CD8-positive, alpha-beta memory T cell (primary cell): ENCODE measurements at places on chromosomes 11 and 22.

DNA sequence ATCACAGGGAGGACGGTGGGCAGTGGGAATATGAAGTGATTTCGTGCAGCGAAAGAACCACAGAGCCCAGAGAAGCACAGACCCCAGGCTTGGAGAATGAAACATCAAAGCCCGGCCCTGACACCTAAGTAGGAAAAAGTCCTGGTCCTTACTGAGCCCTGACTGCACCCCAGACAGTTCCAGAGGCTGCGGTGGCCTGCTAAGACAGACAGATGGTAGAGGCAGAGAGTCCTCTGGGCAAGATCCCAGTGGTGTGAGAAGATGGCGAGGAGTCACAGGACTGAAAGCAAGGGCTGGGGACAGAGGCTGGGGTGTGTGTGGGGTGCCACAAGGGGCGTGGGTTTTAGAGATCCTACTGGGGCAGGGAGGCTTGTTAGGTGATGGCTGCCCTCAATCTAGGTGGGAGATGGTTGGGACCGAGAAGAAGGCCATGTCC is 3.7 kb downstream of the CBX6 start:
- no peaks in the 10 kb centered on the region for H3K27me3 ChIP-seq
- DNase-seq = no peak
- H3K36me3 ChIP-seq = peaks cover 5% of the 10 kb centered on the region
- peaks cover 33% of the 10 kb centered on the region for H3K4me1 ChIP-seq
- no peak overlapping the region for H3K27ac ChIP-seq

DNA sequence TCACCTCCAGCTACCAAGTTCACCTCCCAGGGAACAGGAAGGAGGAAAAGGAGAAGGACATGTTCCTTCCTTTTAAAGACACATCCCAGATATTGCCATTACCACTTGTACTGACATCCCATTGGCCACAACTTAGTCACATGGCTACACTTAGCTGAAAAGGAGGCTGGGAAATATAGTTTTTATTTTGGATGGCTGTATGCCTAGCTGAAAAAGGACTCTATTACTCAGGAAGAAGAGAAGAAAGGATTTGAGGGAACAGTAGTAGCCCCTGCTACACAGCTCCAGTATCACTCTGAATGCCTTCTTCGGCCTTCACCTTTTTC is 2.1 kb upstream of the APOA5 start:
- no peak overlapping the region for H3K27ac ChIP-seq
- no peak overlapping the region for H3K4me3 ChIP-seq
- no peak for DNase-seq
- H3K36me3 ChIP-seq = no peaks in the 10 kb centered on the region
- peaks cover 9% of the 10 kb centered on the region for H3K4me1 ChIP-seq

DNA sequence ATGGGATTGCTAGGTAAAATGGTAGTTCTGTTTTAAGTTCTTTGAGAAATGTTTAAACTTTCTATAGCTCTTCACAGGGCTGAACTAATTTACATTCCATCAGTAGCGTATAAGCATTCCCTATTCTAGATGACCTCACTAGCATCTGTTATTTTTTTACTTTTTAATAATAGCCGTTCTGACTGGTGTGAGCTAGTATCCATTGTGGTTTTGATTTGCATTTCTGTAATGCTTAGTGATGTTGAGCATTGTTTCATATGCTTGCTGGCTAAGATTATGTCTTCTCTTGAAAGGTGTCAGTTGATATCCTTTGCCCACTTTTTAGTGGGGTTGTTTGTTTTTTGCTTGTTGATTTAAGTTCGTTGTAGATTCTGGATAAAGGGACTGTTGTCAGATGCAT is 35.9 kb downstream of the MMP27 start:
- H3K27ac ChIP-seq = no peak overlapping the region
- no peaks in the 10 kb centered on the region for H3K36me3 ChIP-seq
- H3K27me3 ChIP-seq = no peaks in the 10 kb centered on the region
- DNase-seq = no peak
- H3K4me3 ChIP-seq = no peak overlapping the region

DNA sequence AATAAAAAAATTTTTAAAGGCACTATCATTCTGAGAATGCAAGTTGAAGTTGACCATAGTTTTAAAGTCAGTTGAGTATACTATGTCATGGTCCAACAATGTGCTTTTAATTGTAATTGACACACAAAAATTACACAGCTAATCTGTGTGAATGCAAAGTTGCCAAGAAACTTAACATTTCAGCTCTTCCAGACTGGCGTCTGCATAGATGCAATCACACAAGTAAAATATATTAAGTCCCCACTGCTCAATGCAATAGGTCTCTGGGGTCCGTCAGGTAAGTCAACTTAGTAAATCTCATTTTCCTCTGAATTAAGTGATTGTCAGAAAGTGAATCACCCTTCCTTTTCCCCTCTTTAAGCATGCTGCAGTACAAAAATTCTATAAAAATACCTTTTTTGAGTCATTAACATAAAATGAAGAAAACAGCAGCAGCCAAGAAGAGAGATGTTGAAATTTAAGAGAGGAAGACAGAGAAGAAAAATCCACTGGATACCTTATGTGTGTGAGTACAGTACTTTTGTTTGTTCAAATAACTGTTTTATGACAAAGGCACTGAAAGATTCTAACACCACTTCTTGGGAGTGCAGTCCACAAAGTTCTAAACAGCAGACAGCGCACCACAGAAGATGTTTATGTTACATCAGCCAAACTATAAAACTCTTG is 5.1 kb downstream of the FZD4 start:
- peaks cover 5% of the 10 kb centered on the region for H3K4me1 ChIP-seq
- no peak overlapping the region for H3K27ac ChIP-seq
- H3K36me3 ChIP-seq = no peaks in the 10 kb centered on the region

GRCh38 chr11:13694115-13694514 is 25.6 kb downstream of the FAR1 start:
- H3K36me3 ChIP-seq = peaks cover 8% of the 10 kb centered on the region
- DNase-seq = no peak
- H3K4me3 ChIP-seq = no peak overlapping the region

GRCh38 chr22:31230871-31231621 is 18.9 kb downstream of the LIMK2 start:
- H3K4me1 ChIP-seq = peaks cover 31% of the 10 kb centered on the region
- no peak overlapping the region for H3K4me3 ChIP-seq
- DNase-seq = peak; percentile 21
- H3K27me3 ChIP-seq = no peaks in the 10 kb centered on the region
- H3K36me3 ChIP-seq = peaks cover 4% of the 10 kb centered on the region

DNA sequence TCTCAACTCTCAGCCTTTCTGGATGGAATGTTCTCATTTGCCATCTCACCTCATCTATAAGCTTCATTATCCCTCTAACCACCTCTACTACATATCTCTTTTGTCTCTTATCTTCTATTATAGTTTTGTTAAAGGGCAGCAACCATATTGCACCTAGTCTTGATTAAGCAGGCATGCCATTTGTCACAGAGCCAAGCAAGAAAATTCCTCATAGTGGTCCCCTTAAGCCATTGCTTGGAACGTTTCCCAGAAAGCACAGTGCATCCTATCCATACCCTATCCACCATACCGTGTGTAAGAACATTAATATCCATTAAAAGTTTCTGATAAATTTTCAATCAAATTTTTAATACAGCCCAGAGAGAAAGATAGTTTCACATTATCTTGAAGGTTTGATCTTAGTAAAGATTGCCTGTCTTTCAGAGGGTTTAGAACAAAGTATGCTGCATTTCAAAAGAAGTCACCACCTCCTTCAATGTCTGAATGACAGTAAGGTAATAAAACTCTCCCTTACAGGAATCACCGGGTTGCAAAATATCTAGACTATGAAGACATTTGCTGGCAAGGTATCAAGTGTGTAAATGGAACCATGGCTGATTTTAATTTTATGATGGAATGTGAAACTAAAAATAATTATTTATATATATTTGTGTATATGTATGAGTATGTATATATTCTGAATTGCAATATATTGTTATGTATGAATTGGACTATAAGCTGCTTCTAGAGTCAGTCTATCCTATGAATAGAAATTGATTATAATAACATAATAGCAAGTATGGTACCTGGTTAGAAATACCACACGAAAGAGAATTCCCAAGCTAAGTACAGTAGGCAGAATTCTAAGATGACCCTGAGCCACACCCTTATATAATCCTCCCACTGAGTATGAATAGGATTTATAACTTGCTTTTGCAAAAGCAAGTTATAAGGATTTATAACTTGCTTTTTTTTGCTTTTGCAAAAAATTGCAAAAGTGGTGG is 1296.3 kb downstream of the LRRC4C start:
- H3K27me3 ChIP-seq = no peaks in the 10 kb centered on the region
- H3K36me3 ChIP-seq = no peaks in the 10 kb centered on the region
- H3K27ac ChIP-seq = no peak overlapping the region
- H3K4me1 ChIP-seq = no peaks in the 10 kb centered on the region

DNA sequence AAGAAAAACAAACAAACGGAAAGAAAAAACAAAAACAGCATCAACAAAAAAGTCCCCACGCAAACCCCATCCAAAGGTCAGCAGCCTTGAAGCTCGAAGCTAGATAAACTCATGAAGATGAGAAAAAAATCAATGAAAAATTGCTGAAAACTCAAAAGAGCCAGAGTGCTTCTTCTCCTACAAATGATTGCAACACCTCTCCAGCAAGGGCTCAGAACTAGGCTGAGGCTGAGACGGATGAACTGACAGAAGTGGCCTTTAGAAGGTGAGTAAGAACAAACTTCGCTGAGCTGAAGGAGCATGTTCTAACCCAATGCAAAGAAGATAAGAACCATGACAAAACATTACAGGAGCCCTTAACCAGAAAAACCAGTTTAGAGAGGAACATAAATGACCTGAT is 18.4 kb upstream of the FTH1 start:
- H3K36me3 ChIP-seq = no peaks in the 10 kb centered on the region

GRCh38 chr11:47392546-47393162 is 14.3 kb upstream of the SPI1 start:
- peak overlapping the region; percentile 79 for H3K27ac ChIP-seq
- no peak for DNase-seq
- no peaks in the 10 kb centered on the region for H3K36me3 ChIP-seq
- H3K4me1 ChIP-seq = peaks cover 47% of the 10 kb centered on the region
- H3K27me3 ChIP-seq = no peaks in the 10 kb centered on the region

DNA sequence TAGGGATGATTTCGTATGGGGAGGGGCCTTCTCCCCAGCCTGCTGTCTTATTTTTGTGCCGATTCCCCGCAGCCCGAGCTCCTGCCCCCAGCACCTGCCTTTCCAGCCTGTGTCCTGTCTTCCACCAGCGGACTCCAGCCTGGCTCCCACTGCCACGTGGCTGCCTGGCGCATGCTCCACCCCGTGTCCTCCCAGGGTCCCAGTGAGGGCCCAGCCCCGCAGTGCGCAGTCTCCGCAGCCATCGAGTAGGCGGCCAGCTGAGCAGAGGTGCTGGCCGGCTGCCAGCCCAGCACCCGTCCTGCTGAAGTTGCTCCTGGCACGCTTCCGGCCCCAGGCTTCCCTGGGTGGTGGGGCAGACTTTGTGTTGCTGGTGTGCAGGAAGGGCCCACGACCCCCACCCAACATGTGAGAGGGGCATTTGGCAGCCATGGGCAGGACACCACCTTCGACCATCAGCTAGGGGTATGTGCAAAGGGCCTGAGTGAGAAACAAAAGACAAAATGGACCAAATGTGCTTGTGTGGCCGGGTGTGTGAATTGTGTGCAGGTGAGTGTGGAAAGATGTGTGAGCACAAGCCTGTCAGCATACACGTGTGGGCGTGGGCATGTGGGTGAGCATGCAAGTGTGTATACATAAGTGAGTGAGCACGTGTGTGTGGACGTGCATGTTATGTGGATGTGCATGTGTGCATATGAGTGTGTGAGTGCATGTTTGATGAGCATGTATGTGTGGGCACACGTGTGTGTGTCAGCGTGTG is 55.9 kb downstream of the RTN4R start:
- peak overlapping the region; percentile 38 for H3K27ac ChIP-seq
- peaks cover 11% of the 10 kb centered on the region for H3K4me1 ChIP-seq
- H3K27me3 ChIP-seq = peaks cover 4% of the 10 kb centered on the region
- H3K36me3 ChIP-seq = no peaks in the 10 kb centered on the region
- DNase-seq = no peak

GRCh38 chr11:126417091-126417862 is 61.8 kb downstream of the ST3GAL4 start:
- no peak for DNase-seq
- no peak overlapping the region for H3K27ac ChIP-seq
- H3K36me3 ChIP-seq = no peaks in the 10 kb centered on the region
- H3K4me3 ChIP-seq = peak overlapping the region; percentile 28
- H3K27me3 ChIP-seq = no peaks in the 10 kb centered on the region
- H3K4me1 ChIP-seq = peaks cover 7% of the 10 kb centered on the region

DNA sequence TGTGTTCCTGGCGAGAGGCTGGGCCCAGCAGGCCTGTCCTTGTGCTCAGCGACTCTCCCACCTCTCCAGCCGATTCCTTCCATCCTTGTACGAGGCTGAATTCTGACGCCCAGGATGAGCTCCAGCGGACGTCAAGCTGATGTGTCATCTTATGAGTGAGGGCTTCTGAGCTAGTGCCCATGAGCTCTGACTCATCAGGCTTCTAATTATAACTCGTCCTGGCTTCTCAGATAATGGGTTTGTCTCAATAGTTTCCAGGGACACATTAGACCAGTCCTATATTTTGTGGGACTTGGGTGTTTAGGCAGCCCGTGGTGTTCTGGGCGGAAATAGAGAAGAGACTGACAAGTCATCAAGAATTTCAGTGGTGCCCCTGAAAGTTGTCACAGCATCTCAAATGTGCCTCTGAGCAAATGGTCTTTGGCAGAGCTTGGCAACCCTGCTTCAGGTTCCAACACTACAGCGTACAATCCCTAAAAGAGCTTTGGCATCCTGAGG is 108.2 kb upstream of the CD44 start:
- no peaks in the 10 kb centered on the region for H3K36me3 ChIP-seq
- no peak overlapping the region for H3K4me3 ChIP-seq
- H3K27ac ChIP-seq = peak overlapping the region; percentile 10
- no peaks in the 10 kb centered on the region for H3K27me3 ChIP-seq

- no peaks in the 10 kb centered on the region for H3K36me3 ChIP-seq
- H3K4me1 ChIP-seq = no peaks in the 10 kb centered on the region
- no peak overlapping the region for H3K4me3 ChIP-seq
- DNase-seq = no peak
Measured at GRCh38 chr22:33049119-33049729, 9.0 kb downstream of the SYN3 start.

- no peaks in the 10 kb centered on the region for H3K27me3 ChIP-seq
- no peak overlapping the region for H3K4me3 ChIP-seq
- no peak overlapping the region for H3K27ac ChIP-seq
- H3K4me1 ChIP-seq = no peaks in the 10 kb centered on the region
- H3K36me3 ChIP-seq = no peaks in the 10 kb centered on the region
Measured at GRCh38 chr22:43832393-43833265, 20.5 kb upstream of the EFCAB6 start.

GRCh38 chr22:46596819-46597218 is 23.4 kb upstream of the GRAMD4 start:
- H3K27me3 ChIP-seq = no peaks in the 10 kb centered on the region
- peaks cover 17% of the 10 kb centered on the region for H3K4me1 ChIP-seq
- H3K36me3 ChIP-seq = no peaks in the 10 kb centered on the region
- H3K27ac ChIP-seq = no peak overlapping the region
- H3K4me3 ChIP-seq = no peak overlapping the region
- no peak for DNase-seq

DNA sequence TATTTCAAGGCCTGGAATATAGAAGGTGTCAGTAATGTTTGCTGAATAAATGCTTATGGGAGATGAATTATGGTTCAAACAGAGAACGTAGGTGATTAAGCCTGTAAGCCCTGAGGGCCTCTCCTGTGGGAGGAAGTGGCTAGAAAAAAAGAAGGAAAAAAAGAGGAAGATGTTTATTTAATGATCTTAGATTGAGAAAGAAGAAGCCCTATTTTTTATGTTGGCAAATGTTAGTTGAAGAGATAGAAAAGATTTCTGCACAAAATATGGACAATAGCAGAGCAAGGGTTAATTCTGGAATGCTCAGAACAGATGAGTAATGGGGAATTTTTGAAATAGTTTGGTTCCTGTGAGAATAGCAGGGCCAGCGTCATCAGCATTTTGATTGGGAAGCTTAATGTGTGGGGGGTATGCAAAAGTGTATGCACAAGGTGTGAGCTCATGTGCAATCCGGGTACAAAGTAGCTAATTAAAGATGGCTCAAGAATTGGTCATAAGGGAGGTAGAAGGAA is 95.7 kb downstream of the TEAD1 start:
- DNase-seq = no peak
- no peak overlapping the region for H3K4me3 ChIP-seq
- H3K4me1 ChIP-seq = no peaks in the 10 kb centered on the region
